Naive thymus-derived CD4-positive, alpha-beta T cell (primary cell): ENCODE measurements at places on chromosomes 7 and 10. TPM values are rescaled to one million over a fixed set of nuclear protein-coding genes. Genes with fewer than 3 reads are reported as not detected.

DNA sequence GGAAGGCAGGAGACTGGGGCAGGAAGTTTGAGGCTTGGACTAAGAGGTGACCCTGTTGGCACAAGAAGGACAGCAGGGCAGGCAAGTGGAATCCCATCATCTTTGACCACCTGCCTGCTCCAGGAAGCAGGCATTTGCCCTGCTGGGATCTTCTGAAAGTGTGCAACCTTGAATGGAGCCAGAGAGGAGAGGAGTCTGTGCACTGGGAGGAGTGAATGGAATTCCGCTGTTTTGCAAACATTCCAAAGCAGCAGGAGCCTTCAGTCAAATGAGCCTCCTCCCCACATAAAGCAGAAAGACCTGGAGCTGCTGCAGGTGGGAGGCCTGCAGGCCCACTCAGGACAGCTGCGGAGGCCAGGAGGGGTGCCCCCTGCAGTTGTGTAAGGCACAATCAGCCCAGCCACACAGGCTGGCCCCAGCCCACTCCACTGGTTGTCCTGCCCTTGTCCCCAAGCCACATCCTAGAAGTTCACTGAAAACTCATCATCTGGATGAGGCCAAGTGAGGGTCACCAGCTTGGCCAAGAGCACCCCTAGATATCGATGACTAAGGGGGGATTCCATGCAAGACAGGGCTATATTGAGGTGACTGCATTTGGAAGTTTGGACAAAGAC lies 249.5 kb downstream of the RPS24 start:
- H3K27ac ChIP-seq, result no peak overlapping the region
- no peaks in the 10 kb centered on the region for H3K27me3 ChIP-seq
- H3K36me3 ChIP-seq, result no peaks in the 10 kb centered on the region
- no peak for DNase-seq
- no peak overlapping the region for H3K4me3 ChIP-seq
- H3K4me1 ChIP-seq, result no peaks in the 10 kb centered on the region

DNA sequence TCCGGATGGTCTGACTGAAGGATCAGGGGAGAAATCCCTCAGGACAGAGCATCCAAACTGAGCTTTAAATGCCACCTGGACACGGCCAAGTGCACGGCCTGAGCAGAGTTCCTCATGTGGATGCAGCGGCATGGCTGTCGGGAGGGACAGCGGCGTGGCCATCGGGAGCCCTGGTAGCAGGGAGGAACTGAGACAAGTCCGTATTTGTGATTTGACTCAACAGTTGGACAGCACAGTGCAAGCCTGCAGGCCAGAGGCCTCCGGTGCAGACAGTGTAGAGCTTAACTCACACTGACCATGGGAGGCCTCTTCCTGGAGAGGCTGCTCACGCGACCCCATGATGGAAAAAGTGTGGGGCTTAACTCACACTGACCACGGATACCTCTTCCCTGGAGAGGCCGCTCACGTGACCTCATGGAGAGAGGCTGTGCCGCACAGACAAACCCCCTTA lies 207.4 kb downstream of the DIP2C start:
- H3K4me1 ChIP-seq, result no peaks in the 10 kb centered on the region
- no peak overlapping the region for H3K4me3 ChIP-seq
- no peaks in the 10 kb centered on the region for H3K36me3 ChIP-seq
- DNase-seq, result no peak

DNA sequence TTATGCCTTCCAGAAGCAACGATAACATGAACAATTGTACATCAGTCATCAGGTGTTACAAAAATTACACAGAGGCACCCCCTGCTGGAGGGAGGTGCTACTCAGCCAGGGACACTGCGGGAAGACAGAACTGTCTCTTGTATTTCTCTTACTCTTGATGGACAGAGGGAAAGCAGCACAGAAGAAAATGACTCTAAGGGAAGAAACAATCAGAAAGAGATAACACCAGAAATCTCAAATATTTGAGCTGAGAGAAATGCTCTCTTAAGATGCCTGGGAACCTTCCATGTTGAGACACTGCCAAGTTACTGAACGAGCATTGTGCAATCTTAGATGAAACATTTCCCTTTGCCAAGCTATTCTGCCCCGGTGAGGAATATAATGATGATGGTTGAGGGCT lies 227.6 kb upstream of the NPSR1 start:
- no peak overlapping the region for H3K27ac ChIP-seq
- H3K4me3 ChIP-seq, result no peak overlapping the region
- H3K4me1 ChIP-seq, result no peaks in the 10 kb centered on the region
- DNase-seq, result no peak
- no peaks in the 10 kb centered on the region for H3K36me3 ChIP-seq

GRCh38 chr10:52771534-52772445 lies 794 bp downstream of the MBL2 start:
- H3K27ac ChIP-seq, result no peak overlapping the region
- H3K27me3 ChIP-seq, result no peaks in the 10 kb centered on the region
- no peak for DNase-seq
- H3K4me1 ChIP-seq, result no peaks in the 10 kb centered on the region

GRCh38 chr10:71344993-71345480 lies 26.0 kb downstream of the SLC29A3 start:
- H3K4me3 ChIP-seq, result no peak overlapping the region
- H3K4me1 ChIP-seq, result no peaks in the 10 kb centered on the region

DNA sequence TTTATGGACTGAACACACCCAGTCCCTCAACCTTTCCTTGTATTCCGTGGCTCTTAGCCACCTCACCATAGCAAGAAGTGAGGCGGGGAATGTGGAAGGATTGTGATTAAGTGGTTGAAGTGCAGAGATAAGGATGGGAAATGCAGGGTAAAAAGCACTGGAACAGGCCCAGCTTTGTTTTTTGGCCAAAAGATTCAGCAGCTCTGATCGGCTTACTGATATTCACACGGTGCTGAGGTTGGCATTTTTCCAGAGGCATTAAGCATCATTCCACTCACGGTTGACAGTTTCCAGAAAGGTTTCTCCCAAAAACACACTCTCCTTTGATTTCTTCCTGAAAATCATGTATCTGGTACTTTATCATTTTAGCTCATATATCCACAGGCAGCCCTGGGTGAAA lies 544.2 kb downstream of the CNTNAP2 start:
- H3K36me3 ChIP-seq, result no peaks in the 10 kb centered on the region
- no peaks in the 10 kb centered on the region for H3K4me1 ChIP-seq
- no peak overlapping the region for H3K4me3 ChIP-seq
- no peak for DNase-seq
- no peaks in the 10 kb centered on the region for H3K27me3 ChIP-seq

GRCh38 chr10:113441220-113441619 lies 111.6 kb upstream of the HABP2 start:
- no peaks in the 10 kb centered on the region for H3K27me3 ChIP-seq
- no peak overlapping the region for H3K4me3 ChIP-seq
- DNase-seq, result no peak
- no peaks in the 10 kb centered on the region for H3K36me3 ChIP-seq
- no peaks in the 10 kb centered on the region for H3K4me1 ChIP-seq

DNA sequence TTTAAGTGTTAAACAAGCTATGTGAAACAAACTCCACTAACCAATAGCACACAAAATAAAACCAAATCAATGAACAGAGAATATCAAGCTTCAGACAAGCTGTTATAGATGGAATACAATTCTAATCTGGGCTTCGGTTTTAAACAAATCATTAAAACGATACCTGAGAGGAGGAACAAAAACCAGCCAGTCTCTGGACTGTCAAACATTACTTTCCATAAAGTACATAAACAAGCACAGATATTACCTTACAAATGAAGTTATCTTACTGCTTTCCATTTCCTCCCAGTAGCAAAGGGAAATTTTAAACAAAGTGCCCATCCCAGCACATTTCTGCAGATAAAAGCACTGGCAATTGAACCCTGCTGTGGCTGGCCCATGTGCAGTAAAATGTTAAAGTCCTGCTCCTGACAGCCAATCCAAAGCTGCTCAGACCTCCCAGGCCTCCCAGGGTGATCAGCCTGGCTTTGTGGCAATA lies 128.0 kb downstream of the NRCAM start:
- no peak overlapping the region for H3K27ac ChIP-seq
- no peaks in the 10 kb centered on the region for H3K27me3 ChIP-seq
- H3K4me3 ChIP-seq, result no peak overlapping the region
- H3K36me3 ChIP-seq, result no peaks in the 10 kb centered on the region
- no peaks in the 10 kb centered on the region for H3K4me1 ChIP-seq
- no peak for DNase-seq

DNA sequence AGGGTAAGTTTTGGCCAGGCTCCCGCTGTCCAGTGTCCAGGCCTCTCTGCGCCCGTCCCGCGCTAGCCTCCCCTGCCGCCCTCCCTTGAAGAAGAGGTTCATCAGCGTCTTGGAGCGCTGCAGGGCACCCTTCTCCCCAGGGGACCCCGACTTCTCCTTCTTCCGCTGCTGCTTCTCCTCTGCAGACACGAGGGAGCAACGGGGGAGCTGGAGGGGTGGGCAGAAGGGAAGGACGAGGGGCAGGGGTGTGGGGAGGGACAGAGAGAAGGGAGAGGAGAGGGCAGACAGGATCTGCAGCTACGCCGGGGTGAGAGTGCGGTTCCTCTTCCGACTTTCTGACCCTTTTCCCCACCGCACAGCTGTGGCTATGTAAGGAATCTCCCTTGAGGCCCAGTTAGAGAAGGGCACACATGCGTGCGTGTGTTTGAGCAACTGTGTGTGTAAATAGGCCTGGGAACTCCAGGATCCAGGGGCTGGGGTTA lies 12.8 kb downstream of the PDZD7 start:
- DNase-seq, result no peak
- no peak overlapping the region for H3K27ac ChIP-seq

- no peak for DNase-seq
- peak overlapping the region; percentile 50 for H3K27ac ChIP-seq
- H3K4me3 ChIP-seq, result no peak overlapping the region
- H3K27me3 ChIP-seq, result no peaks in the 10 kb centered on the region
- H3K36me3 ChIP-seq, result no peaks in the 10 kb centered on the region
- peaks cover 25% of the 10 kb centered on the region for H3K4me1 ChIP-seq
Observed at GRCh38 chr7:110994028-110994967, 96.6 kb upstream of the LRRN3 start.

- peak overlapping the region; percentile 65 for H3K4me3 ChIP-seq
- H3K27ac ChIP-seq, result peak overlapping the region; percentile 73
- peaks cover 6% of the 10 kb centered on the region for H3K4me1 ChIP-seq
- peaks cover 3% of the 10 kb centered on the region for H3K36me3 ChIP-seq
Observed at GRCh38 chr7:149196705-149197171, 1.4 kb downstream of the ZNF282 start.

GRCh38 chr10:105875050-105875449 lies 1234.0 kb downstream of the SORCS3 start:
- H3K4me1 ChIP-seq, result no peaks in the 10 kb centered on the region
- H3K4me3 ChIP-seq, result no peak overlapping the region
- no peaks in the 10 kb centered on the region for H3K36me3 ChIP-seq
- H3K27me3 ChIP-seq, result no peaks in the 10 kb centered on the region
- no peak overlapping the region for H3K27ac ChIP-seq
- DNase-seq, result no peak

DNA sequence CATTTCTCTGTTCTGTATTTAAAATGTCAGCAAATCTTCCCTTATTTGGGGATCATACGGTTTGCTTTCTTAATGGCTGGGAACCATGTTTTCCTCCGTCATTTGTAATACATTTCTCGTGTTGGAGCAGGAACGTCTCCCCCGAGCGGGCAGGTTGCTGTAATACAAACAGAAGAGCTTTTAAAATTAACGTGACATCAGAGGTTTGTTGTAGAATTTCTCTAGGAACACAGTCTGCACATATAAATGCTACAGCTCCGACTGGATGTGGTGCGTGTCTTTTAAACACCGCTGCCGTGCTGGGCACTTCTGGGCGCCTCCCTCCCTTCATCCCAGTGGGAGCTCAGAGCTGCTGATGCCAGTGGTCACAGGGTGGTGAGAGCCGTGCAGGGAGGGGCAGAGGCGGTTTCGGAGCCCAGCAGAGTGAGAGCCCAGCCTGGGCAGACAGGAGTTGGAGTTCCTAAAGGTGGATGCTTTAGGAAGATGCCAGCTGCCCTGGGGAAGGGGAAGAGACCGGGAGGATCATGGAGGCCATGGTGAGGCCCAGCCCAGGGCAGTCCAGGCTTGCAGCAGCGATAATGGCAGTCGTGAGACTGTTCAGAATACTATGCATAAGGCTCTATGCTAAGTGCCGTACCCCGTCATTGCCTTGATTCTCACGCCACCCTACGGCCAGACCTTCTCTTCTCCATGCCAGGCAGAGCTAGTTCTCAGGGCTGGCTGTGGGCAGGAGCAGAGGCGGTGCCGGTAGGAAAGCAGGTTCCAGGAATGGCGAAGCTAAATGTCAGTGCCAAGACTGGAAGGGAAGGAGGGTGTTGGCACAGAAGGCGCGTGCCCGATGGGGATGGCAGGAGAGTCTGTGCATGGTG lies 96.2 kb downstream of the GLRX3 start:
- H3K4me3 ChIP-seq, result no peak overlapping the region
- H3K36me3 ChIP-seq, result no peaks in the 10 kb centered on the region
- no peak for DNase-seq
- H3K27ac ChIP-seq, result no peak overlapping the region
- H3K4me1 ChIP-seq, result no peaks in the 10 kb centered on the region
- H3K27me3 ChIP-seq, result no peaks in the 10 kb centered on the region

- H3K27ac ChIP-seq, result no peak overlapping the region
- no peak overlapping the region for H3K4me3 ChIP-seq
- H3K27me3 ChIP-seq, result no peaks in the 10 kb centered on the region
Observed at GRCh38 chr10:103124420-103125096, 68.5 kb downstream of the NT5C2 start.

DNA sequence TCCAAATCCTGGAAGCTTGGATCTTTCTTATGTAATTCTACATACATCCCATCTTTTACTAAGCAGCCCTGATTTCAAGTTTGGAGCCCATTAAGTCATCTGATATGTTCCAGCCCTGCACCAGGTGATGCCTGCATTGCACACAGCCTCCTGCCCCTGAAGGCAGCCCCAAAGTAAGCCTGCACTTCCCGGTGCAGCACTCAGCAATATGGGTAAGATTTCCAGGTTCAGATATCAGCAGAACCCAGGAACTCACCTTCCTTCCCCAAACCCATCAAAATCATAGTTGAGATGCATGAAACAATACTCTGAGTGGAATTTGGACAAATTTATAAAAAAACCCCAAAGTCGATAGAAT lies 333 bp upstream of the DDC start:
- DNase-seq, result no peak
- H3K4me3 ChIP-seq, result no peak overlapping the region
- no peaks in the 10 kb centered on the region for H3K4me1 ChIP-seq
- no peak overlapping the region for H3K27ac ChIP-seq
- H3K36me3 ChIP-seq, result no peaks in the 10 kb centered on the region
- H3K27me3 ChIP-seq, result no peaks in the 10 kb centered on the region

EGR2 gene
- 0.15 TPM for polyA plus RNA-seq

PDSS1 gene
- 3.9 TPM for polyA plus RNA-seq

CCDC172 gene
- not detected for polyA plus RNA-seq

LIPK gene
- polyA plus RNA-seq, result not detected

FOXI2 gene
- not detected for polyA plus RNA-seq

SEMA4G gene
- 0.24 TPM for polyA plus RNA-seq

RNLS gene
- 4.0 TPM for polyA plus RNA-seq

ARPC1A gene
- polyA plus RNA-seq, result 101 TPM
